ENCODE measurements at places on chromosomes 3 and 15.

GRCh38 chr15:99967841-99968371 lies 234.7 kb upstream of the LYSMD4 start:
- DNase-seq = no peak

GRCh38 chr3:160195106-160195505 lies 30.1 kb upstream of the C3orf80 start:
- no peak for DNase-seq

GRCh38 chr3:47669026-47669749 lies 90.5 kb upstream of the CSPG5 start:
- DNase-seq = no peak

- no peak for DNase-seq
Observed at GRCh38 chr15:99719096-99719541, 14.1 kb downstream of the LYSMD4 start.

- no peak for DNase-seq
Observed at GRCh38 chr15:39153058-39153714, 427.7 kb upstream of the THBS1 start.

DNA sequence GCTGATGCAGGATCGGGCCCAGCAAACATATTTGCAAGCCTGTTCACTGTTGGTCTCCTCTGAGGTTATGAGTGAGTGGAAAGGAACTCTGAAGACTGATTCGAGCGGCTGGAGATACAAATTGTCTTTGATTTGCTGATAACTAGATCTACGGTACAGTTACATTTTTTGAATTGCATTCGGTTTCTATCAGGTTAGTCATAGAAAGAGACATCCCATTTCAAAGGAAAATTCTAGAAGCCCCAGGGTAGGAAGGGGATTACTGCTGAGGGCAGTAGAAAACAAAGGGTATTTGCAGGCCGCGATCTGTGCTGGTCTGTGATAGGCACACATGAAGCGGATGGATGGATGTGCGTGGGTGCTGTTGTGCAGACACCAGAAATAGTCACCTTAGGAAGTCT lies 228.4 kb downstream of the ITPR1 start:
- no peak for DNase-seq

All from retina (tissue), 1 donor.